Stimulated activated CD8-positive, alpha-beta memory T cell treated with anti-CD3 and anti-CD28 coated beads, Interleukin-2, amount 100 ng/mL, for 1 hour (primary cell): ENCODE measurements at places on chromosomes 7 and 10.

DNA sequence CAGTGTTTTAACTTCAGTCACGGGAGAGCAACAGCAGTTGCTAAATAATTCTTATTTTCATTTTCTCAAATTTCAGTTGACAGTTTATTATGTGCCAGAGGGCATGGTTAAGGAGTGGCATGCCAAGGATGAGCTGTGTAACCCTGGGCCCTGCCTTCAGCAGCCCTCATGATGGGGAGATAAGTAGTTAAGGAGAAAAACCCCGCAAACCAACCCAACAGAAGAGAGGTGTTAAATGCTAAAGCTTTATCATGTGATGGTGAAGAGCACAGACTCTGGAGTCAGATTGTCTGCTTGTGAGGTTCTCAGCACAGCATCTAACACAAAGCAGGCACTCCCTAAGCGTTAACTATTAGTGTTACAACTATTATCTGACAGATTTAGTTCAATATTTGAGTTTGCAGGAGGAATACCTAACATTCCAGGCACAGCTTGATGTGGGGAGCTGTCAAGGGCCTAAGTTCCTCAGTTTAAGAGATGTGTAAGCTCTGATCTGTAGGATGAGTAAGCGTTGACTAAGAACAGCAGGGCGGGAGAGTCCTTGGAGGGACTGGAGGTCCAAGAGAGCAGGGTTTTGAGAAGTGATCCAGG lies 29.6 kb downstream of the STAM start:
- no peak for DNase-seq

DNA sequence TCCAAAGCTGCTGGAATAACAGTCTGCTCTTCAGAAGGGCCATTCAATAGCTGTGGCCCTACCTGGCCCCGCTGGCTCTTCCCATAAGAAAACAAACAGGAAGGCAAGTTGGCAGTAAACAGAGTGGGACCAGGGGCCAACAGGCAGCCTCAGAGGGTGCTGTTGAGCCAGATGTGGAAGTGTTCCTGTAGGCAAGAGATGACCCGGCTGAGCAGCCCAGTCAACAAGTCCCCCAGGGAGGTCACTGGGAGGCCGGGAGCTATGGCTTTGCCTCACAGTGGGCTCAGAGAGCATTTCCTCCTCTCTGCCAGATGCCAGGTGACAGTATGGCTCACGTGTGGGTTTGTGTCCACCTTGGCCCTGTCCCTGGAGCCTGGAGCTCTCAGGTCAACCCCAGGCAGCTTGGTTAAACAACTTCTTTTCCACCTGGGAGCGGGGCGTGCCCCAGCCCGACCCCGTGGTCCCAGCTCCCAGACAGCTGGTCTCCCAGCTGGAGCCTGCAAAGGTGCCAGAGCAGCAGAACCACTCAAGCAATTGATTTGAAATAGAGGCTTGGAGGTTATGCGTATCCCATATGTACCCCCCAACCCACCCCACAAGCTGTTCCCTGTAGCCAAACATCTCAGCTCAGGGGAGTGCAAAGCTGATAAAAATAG lies 33.8 kb upstream of the LOXL4 start:
- DNase-seq: no peak

DNA sequence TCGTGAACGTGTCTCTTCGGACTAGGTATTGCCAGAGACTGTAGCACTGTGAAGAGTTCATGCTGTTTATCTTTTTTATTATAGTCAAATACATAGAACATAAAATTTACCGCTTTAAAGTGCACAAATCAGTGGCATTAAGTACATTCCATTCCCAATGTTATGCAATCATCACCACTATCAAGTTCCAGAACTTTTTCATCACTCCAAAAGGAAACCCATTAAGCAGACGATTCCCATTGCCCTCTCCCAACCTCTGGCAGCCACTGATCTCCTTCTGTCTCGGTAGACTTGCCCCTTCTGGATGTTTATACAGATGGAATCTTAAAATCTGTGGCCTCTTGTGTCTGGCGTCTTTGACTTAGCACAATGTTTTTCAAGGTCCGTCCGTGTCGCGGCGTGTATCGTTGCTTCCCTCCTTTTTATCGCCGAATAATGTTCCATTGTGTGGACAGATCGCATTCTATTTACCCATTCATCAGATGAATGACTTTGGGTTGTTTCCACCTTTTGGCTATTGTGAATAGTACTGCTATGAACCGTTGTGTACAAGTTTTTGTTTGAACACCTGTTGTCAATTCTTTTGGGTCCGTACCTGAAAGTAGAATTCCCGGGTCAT lies 2.7 kb downstream of the PROSER2 start:
- no peak for DNase-seq

- DNase-seq: no peak
These were observed 85.5 kb upstream of the ZNF800 start for GRCh38 chr7:127478024-127478355.

- DNase-seq: no peak
These were observed 101.3 kb downstream of the KAT6B start for GRCh38 chr10:74927701-74928100.

DNA sequence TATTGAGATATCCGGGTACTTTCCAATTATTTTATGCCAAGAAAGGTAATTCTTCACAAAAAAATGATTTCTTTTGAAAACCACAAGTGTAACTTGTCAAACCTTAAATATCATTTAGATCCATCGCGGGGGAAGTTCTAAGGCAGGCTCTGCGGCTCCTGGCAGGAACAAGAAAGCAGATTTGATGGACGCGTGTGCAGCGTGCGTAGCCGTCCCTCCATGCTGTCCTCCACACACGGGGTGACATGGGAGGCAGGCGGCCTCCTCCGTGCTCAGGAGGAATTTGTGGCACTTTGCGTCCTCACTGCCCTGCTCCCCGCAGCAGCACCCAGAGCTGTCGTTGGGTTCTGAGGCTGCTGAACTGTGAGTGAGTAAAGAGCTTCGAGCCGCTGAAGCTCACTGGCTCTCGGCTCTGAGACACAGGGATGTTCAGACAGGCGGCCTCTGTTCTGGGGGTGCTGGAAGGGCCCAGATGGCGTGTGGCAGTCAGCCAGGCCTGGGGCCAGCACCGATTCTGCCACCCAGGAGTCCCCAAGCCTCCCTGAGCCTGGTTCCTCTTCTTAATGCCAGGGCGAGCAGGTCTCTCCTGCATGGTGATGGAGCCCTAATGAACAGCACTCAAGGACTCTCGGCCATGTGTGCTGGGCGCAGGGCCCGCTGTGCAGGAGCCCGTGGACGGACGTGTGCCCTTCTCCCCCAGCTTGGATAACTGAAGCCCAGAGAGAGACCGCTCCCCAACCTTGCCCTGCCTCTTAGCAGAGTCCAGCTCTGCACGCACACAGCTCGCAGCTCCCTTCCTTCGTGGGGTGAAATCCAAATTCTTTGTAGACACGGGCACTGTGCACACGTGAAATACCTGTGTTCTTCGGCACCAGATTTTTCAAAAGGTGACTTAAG lies 185.4 kb upstream of the SHH start:
- no peak for DNase-seq

GRCh38 chr10:26157734-26158133 lies 58.8 kb upstream of the GAD2 start:
- DNase-seq: no peak

- no peak for DNase-seq
These were observed 98.5 kb downstream of the WDR37 start for GRCh38 chr10:1154531-1155295.

DNA sequence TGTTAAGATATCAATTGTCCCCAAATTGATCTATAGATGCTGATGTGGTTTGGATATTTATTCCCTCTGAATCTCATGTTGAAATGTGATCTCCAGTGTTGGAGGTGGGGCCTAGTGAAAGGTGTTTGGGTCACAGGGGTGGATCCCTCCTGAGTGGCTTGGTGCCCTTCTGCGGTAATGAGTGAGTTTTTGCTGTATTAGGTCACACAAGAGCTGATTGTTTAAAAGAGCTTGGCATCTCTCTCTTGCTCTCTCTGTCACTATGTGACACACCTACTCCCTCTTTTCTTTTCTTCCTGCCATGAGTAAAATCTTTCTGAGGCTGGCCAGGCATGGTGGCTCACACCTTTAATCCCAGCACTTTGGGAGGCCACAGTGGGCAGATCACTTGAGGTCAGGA lies 98.2 kb upstream of the KAT6B start:
- DNase-seq: no peak

GRCh38 chr7:116598278-116598677 lies 73.4 kb downstream of the CAV1 start:
- DNase-seq: no peak

GRCh38 chr7:148434181-148434757 lies 156.3 kb upstream of the C7orf33 start:
- DNase-seq: no peak

DNA sequence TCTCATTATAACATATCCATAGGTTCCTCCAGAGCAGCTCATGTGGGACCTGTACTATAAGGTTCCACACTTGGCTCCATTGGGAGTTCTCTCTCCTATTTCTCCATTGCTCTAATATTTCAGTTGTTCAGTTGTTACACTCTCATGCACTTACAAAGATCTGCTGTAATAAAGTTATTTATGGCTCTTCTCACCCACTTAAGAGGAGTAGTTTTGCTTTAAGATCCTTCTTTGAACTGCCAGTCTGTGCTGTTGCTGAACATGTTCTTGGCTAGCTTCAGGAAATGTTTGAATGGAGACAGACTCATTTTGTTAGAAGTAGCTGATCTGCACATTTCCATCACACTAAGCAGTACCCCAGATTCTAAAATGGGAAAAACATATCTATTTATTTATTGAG lies 250.1 kb downstream of the CDK14 start:
- no peak for DNase-seq

- no peak for DNase-seq
These were observed 51.9 kb upstream of the A1CF start for GRCh38 chr10:50937230-50937907.

GRCh38 chr7:148270576-148270975 lies 320.0 kb upstream of the C7orf33 start:
- DNase-seq: no peak

GRCh38 chr10:77513781-77514331 lies 123.8 kb downstream of the KCNMA1 start:
- DNase-seq: no peak

GRCh38 chr10:67893637-67894036 lies 9.2 kb downstream of the SIRT1 start:
- DNase-seq: no peak

DNA sequence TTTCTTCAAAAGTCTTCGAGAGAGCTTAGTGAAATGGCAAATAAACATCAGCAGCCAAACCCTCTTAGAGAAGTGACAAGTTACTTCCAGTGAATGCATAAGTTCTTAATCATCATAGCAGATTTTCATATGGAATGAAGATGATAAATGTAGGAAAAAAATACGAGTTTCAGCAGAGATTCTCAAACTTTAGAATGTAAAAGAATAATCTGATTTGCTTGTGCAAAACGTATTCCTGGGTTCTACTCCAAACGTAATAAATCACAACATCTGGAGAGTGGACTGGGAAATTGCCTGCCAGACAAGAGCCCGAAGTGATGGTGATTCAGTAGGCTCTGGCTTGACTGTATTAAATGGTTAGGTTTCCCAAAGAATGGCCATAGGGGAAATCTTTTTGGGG lies 62.2 kb downstream of the AKR1E2 start:
- no peak for DNase-seq

DNA sequence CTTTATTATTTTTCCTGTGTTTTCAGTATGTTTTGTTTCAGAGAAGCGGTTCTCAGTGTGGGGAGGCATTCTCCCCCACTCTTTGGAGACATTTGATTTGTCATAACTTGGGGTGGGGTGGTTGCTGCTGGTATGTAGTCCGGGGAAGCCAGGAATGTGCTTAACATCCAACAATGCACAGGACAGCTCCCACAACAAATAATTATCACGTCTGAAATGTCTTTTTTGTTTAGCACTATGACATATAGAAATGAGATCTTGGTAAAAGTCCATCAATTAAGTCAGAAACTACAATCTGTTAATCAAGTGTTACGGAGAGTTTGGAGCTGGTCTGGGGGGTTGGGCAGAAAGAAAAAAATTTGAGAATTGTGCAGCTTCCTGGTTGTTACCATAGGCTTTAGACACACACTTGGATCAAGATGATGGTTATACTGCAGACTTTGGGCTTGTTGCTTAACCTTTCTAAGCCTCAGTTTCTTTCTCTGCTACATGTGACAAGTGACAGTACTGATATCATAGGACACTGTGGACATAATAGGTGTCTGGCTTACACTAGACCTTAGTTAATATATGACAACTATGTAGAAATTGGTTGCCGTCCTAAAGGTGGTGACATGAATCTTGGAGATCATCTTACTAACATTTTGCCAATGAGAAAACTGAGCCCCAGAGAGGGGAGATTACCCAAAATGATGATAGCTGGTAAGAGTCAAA lies 113.7 kb downstream of the LRMDA start:
- no peak for DNase-seq

- DNase-seq: no peak
These were observed 18.6 kb downstream of the ZNF25 start for GRCh38 chr10:37957841-37958240.

DNA sequence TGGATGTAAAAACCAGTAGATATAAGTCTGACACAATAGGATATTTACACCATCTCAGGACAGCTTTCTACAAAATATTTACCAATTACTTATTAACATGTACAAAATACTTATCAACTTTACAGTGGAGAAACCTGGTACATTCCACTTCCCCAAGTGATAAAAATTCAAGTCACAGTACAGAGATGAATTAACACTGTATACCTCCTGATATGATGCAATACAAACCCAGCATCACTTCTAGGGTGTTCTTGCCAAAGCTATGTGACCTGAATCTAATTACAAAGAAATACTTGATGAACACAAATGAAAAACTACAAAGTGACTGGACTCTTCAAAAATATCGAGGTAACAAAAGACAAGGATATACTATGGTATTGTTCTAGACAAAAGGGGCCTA lies 156.4 kb upstream of the FGFR2 start:
- no peak for DNase-seq

DNA sequence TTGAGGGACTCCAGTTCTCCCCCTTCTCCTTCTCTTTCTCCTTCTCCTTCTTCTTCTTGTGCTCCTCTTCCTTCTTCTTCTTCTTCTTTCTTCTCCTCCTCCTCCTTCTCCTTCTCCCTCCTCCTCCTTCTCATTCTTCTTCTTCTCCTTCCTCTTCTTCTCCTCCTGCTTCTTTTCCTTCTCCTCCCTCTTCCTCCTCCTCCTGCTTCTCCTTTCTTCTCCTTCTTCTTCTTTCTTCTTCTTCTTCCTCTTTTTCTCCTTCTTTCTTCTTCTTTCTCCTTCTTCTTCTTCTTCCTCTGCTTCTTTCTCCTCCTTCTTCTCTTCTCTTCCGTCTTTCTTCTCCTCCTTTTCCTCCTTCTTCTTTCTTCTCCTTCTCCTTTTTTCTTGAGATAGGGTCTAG lies 25.6 kb upstream of the LIMK1 start:
- no peak for DNase-seq

- DNase-seq: no peak
These were observed 11.8 kb downstream of the EMX2 start for GRCh38 chr10:117554241-117554814.

GRCh38 chr7:154623399-154623798 lies 379.5 kb downstream of the PAXIP1 start:
- no peak for DNase-seq
